ENCODE measurements at places on chromosomes 16 and 17. TPM values are rescaled to one million over a fixed set of nuclear protein-coding genes. Genes with fewer than 3 reads are reported as not detected.
A peak's percentile ranks its signal among the peaks of the same experiment; 100 is the strongest.

GRCh38 chr17:72613806-72614292 lies 478.6 kb downstream of the SLC39A11 start:
- DNase-seq, result no peak

DNA sequence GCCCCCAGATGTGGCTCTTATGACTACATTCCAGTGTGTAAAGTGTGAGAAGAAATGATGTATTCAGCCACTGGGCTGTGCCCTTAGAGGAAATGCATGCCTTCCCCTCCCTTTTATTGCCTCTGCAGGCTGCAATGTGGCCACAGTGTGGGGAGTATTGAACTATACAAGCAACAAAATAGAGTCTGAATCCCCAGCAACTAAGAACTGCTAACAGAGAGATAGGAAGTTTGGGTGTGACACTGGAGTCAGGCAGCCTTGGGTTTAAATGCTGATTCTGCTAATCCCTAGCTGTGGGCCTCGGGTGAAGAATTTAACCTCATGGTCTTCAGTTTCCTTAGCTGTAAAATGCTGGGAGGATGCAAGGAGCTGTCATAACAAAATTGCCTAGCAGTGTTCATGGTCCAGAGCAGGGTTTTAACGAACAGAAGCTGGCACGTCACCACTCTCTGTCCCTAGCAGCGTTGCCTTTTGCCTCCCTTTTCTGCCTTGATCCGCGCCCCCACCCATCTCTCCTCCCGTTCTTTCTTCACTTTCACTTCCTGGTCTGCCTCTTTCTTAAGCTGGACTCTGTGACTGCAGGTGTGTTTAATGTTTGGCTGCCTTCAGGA lies 50.3 kb downstream of the KPNA2 start:
- no peak for DNase-seq

- no peak for DNase-seq
Observed at GRCh38 chr17:77347544-77347943, 206.8 kb downstream of the SEC14L1 start.

DNA sequence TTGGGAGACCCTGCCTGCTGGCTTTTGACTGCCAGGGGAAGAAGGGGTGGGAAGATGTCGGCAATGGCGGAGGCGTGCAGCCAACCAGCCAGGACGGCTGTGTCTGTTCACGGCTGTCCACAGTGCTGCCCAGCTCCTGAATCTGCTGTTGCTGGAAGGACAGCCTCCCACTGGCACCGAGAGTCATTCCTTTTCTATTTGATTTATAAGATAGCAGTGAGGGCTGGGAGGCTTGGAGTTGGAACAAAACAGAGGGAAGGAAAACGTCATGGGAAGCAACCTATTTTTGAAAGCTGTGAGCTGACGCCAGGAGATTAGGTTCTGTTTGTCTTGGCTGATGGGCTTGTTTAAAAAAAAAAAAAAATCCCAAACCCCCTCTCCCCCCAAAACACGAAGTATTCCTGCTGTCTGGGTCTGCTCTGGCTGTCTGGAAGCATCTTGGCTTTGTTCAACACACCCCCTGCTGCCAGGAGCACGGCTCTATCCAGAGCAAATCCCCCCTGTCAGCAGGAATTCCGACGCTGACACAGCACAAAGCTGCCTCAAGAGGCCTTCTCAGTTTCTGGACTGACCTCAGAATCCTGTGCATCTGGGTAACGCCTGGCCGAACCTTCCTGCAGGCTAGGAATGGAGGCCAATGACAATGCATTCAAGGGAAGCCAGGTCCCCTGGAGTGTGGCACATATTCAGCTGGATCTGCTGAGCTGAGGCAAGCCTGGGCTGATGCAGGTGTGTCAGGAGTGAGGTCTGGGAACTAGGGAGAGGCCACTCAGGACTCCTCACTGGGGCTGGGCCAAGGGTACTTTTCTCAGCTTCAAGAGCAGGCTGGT lies 41.0 kb upstream of the SREBF1 start:
- DNase-seq, result peak; percentile 87

DNA sequence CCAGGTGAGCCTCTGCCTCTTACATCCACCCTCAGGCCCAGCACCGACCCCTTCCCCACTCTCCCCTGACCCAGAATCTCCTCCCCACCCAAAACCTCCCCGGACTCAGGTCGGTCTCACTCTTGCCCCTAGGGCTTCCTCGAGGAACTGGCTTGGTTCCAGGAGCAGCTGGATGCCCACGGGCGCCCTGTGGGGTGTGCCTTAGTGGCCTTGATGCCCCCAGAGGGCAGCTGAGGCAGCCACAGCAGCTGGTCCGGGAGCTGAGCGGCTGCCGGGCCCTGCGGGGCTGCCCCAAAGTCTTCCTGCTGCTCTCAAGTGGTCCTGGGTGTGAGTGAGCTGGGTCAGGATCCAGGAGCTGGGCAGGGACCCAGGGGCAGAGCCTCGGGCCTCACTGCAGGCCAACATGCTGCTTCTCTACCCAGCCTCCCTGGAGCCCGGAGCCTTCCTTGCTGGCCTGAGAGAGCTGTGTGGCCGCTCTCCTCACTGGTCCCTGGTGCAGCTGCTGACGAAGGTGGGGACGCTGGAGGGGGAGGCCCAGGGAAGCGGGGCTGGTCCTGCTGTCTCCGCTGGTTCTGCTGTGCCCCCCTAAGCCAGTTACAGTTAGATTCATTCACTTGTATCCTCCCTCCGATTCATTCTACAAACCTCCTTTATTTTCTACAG lies 9.6 kb downstream of the ZNF213 start:
- DNase-seq, result no peak

GRCh38 chr16:60302676-60303075 lies 1568.6 kb upstream of the GOT2 start:
- no peak for DNase-seq

GRCh38 chr17:1865252-1866037 lies 35.6 kb downstream of the RPA1 start:
- peak; percentile 23 for DNase-seq

DNA sequence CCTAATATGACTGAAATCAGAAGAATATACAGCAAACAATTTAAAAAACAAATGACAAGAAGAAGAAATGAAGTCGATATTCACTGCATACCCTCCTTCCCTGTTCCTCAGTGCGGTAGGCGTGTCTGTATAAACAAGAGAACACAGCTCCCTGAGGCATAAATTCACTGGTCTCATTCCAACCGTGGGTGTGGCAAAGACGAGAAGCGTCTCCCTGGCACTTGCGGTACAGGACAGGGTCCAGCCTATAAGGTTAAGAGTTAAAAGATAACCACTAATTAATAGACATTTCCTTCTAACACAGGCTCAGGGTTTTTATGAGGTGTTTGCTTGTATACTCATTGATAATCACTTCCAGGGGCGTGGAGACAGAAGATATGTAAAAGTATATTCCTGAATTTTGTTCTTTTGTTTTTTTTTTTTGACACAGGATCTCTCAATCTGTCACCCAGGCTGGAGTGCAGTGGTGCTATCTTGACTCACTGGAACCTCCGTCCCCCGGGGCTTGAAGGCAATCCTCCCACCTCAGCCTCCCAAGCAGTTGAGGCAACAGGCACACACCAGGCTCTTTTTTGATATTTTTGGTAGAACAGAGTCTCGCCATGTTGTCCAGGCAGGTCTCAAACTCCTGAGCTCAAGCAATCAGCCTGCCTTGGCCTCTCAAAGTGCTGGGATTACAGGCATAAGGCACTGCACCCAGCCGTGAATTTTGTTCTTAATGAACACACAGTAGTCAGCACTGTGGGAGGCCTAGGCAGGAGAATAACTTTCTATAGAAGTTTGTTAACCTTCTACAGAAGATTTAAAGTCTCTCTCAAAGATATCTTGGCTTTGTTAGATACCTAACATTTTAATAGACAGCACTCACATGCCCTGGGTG lies 59.1 kb upstream of the CLEC18B start:
- peak; percentile 83 for DNase-seq

- DNase-seq, result no peak
Observed at GRCh38 chr16:72847187-72848027, 200.5 kb downstream of the ZFHX3 start.

DNA sequence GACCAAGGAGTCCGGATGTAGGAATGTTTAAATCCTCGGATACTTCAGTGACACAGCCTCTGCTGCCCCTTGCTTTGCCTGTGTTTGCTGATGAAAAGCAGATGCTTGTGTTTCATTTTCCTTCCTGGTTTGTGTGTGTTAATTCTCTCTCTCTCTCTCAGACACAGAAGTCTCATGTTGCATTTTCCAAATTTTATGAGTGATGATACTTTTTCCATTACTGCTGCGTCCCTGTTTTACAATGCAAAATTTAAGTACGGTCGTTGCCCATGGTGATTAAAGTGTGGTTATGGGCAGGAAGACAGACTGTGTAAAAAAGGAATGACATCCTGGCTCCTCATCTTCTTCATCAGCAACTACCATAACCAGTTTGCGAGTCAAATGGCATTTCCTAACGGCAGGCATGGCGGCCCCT lies 5.7 kb downstream of the RMI2 start:
- DNase-seq, result no peak

DNA sequence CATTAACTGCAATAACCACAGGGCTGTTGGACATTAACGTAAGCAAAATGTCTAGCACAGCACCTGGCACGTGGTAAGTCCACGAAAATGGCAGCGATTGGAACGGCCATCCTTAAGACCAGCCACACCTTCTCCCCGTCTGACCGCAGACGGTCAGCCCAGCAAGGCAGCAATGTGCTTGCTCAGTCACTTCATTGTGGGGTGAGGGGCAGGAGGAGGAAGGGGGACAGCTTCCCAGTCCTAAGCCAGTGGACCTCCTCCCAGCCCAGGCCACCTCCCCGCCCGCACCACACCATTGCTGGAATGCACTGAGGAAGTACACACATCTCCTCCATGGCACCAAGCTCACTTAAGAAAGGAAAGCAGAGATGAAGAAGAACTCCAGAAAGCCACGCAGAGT lies 8.6 kb upstream of the MYLK3 start:
- no peak for DNase-seq

- no peak for DNase-seq
Observed at GRCh38 chr16:55435387-55435786, 43.6 kb upstream of the MMP2 start.

DNA sequence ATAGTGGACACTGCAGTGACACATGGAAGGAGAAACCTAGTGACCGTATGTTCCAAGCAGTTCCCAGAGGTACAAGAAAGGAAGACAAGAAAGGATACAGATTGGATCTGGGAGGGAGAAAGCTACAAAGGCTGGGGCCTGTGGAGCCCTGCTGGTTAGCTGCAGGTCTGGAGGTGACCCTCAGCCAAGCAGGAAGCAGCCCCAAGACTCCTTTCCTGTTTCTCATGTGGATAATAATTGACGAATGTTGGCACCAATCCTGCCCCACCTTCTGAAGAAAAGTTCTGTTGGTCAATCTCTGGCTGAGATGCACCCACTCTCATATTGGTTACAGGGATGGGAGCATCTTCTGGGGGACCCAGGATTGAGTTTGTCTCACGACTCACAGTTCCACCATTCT lies 99.8 kb downstream of the SHISA6 start:
- DNase-seq, result no peak

DNA sequence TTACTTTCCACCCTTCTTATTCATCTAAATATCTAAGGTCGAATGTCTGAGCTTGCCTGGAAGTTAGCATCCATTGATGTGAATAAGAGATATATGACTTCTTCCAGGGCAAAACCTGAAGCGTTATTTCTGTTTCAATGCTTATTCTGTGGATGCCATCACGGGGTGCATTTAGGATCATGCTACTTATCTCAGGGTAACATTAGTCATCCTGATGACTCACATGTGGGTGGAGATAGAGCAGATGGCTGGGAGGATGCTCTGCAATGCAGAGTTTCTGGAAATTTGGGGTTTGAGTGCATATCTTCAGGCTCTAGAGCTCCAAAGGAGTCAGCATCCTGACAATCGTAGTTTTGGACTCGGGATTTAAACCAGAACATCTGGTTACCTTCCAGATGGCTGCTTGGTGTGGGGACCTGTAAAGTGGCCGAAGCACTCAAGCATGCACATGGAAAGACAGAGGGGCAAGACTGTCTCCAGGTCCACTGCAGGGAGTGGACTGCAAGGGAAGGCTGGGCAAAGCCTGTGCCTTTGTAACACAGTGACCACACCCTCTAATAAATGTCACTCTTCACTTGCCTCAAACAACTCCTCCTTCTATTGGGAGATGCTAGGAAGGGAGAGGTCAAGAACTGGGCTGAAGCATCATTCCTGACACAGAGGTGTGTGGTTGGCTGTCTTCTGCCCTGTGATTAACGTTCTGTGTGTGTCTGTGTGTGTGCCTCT lies 175.2 kb upstream of the SALL1 start:
- DNase-seq, result no peak

GRCh38 chr16:85062845-85063244 lies 35.2 kb downstream of the KIAA0513 start:
- DNase-seq, result no peak

- no peak for DNase-seq
Observed at GRCh38 chr17:78401891-78402290, 23.4 kb downstream of the PGS1 start.

DNA sequence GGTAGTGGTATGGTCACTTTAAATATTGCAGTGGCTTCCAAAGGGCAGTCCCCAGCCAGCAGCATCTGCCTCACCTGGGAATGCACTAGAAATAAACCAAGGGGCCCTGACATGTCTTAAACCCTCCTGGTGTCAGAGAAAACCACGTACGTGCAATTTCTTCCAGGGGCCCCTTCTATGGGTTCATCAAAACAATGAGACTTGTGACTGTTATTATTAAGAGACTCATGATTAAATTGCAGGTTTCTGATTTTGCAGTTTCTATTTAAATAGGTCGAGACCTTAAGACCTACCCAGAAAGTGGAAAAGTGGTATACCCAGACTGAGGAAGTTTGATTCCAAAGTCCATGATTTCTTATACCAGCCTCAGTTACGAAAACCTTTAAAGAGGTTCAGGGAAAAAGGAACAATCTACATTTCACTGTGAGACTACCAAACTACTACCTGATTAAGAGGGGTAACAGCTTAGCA lies 746 bp upstream of the POLG2 start:
- no peak for DNase-seq

GRCh38 chr16:84815462-84815861 lies 4.3 kb upstream of the CRISPLD2 start:
- no peak for DNase-seq

DNA sequence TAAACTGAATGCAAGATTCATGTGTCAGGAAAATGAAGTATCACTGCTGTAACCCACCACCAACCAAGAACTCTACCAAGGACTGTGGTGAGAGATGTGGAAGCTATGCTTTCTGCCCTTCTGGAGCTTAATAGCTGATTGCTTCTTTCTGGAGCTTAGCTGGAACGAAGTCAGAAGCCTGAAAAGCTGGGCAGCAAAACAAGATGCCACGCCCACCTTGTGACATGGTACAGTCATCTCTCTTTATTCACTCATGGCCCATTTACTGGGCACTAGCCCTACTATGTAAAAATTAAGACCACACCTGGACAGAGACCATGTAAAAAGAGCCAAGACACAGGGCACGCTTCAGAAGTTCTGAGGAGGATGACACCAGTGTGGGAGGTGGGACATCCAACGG lies 48.1 kb downstream of the TEX2 start:
- DNase-seq, result no peak

- DNase-seq, result no peak
Observed at GRCh38 chr16:88381820-88382451, 823 bp upstream of the ZNF469 start.

- DNase-seq, result no peak
Observed at GRCh38 chr16:89107203-89107582, 13.5 kb downstream of the ACSF3 start.

- no peak for DNase-seq
Observed at GRCh38 chr16:47958726-47959125, 197.1 kb downstream of the ABCC12 start.

GRCh38 chr16:63488955-63489354 lies 1452.7 kb upstream of the CDH8 start:
- DNase-seq, result no peak

The LPO gene
- total RNA-seq, result not detected

The CHST4 gene
- 0.18 TPM for total RNA-seq

The ZPBP2 gene
- total RNA-seq, result not detected

The MARCHF10 gene
- not detected for total RNA-seq

The TMED6 gene
- total RNA-seq, result 1.1 TPM

The ABCA3 gene
- total RNA-seq, result 8.2 TPM

The RAB11FIP4 gene
- 30.8 TPM for total RNA-seq

All from prostate gland (tissue), 2 donors.